ENCODE measurements at places on chromosomes 1 and 21. TPM values are rescaled to one million over a fixed set of nuclear protein-coding genes. Genes with fewer than 3 reads are reported as not detected.

KRTAP19-5 gene
- polyA plus RNA-seq, result not detected

DNA sequence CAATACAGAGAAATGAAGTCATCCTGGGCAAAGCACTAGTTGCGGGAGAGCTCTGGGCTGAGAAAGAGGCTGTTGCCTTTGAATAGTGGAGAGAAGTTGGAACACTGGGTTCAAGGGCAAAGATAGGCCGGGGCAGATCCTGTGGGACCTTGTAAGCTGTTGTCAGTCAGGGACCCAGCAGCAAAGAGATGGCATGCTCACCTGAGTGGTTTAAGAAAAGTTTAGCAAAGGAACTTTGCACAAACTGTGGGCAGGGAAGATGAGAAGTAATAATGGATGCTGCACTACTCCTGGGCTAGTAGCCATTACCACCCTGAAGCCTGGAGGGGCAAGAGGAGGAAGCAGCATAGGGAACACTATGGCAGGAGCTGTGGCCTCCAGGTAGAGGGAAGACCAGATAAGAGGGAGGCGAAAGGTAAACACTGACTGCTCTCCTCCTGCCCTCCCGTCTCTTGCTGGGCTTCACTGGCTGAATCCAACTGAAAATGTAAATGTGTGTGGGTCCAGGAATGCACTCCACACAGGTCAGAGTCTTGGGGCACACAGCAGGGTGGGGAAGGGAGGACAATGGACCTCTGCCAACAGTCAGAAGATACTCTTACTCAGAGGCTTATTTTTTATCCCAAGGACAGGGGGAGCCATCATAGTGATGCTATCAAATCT is 129.2 kb downstream of the PLPP3 start:
- DNase-seq, result no peak

PPIAL4G gene
- polyA plus RNA-seq, result not detected

GRCh38 chr1:28091043-28091781 is 2.8 kb upstream of the EYA3 start:
- no peak for DNase-seq

DNA sequence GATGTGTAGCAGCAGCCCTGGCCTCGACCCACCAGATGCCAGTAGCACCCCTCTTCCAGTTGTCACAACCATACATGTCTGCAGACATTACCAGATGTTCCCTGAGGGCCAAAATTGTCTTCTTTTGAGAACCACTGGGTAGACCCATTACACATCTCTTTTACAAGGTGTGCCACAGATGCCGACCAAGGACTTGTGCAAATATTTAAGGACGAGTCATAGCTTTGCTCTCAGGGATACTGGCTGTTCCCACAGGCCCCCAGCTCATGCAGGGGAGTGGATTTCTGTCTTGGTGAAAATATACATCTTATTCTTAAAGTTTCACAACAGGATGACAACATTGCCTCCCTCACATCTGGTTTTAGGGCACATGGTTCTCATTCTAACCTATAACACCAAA is 59.4 kb upstream of the ZBTB18 start:
- no peak for DNase-seq

DNA sequence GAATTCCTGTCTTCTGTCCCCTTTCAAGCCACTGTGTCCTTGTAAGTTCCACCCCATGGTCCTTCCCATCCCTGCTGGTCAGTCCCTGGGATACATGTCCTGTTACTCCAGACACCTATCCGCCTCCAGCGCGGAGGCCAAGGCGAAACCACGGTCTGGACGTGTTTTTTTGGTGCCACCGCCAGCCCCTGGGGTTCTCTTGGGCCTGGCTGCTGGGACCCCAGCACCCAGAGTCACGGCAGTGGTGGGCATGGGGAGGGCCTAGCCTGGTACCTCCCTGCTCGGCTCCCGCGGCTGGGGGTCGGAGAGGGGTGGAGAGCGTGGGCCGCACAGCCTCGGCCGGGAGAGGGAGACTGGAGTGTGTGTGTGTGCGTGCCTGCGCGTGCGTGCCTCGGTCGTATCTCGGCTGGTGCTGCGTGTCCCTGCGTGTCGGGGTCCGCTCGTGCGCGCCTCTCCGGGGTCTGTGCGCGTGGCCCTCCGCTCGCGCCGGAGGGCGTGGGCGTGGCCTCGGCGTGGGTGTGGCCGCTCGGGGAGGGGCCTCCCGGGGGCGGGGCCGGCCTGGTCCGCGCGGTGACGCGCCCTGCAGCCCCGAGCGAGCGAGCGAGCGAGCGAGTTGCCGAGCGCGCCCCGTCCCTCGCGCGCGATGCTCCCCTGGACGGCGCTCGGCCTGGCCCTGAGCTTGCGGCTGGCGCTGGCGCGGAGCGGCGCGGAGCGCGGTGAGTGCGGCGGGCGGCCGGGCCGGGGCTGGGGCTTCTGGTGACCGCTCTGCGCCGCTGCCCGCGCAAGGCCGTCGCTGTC is at the start of gene VWA1:
VWA1 (plus strand) TSS at position 585 of the 798 bp plus-strand sequence; CDS start at position 644, 59 bp downstream.
- no peak for DNase-seq

GRCh38 chr1:191498318-191498717 is 659.9 kb upstream of the RGS18 start:
- DNase-seq, result no peak

MTMR11 gene
- polyA plus RNA-seq, result 30.3 TPM

DNA sequence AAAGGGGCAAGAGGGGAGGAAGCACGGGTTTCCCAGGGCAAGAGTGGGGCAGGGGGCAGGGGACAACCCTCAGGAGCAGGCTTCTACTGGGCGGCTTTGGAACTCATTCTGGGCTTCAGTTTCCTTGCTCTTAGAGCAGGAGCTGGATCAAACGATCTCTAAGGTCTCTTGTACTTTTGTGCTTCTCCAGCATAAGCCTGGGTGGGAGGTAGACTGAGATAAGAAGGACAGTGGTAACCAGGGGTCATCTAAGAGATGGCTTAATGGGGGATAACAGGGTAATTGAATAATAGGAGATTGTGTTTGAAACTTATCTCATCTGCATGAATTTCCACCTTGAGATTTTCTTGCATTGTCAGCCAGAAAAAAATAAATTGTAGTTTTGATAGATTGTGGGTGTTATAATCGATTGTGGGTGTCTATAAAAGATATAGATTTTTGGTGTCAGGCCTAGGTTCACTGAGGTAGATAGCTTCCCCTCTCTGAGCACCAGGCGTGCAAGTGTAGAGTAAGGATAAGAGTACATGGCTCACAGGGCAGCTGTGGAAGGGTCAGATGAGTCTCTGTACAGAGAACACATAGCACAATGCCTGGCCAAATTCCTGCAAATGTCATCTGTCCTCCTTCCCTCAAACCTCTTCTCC is 68.0 kb downstream of the CD58 start:
- DNase-seq, result no peak

- DNase-seq, result peak; percentile 69
Observed at GRCh38 chr1:201916649-201917249, 28.1 kb downstream of the SHISA4 start.

DNA sequence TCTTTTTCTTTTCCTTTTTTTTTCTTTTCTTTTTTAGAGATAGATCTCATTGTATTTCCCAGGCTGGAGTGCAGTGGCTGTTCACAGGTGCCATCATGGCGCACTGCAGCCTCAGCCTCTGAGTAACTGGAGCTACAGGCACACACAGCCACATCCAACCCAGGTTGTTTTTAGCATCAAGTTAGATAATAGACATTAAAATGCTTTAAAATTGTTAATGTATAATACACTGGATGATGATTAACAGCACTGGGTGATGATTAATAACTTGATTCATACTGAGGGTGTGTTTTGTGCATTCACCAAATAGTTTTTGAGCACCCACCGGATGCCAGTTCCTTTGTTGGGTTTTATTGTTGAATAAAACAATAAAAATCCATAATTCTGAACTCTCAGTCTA is 75.2 kb downstream of the BEND5 start:
- DNase-seq, result no peak

IL20 gene
- polyA plus RNA-seq, result not detected

OR2T29 gene
- polyA plus RNA-seq, result not detected

GRCh38 chr1:88763649-88764406 is 79.8 kb downstream of the PKN2 start:
- DNase-seq, result no peak

DNA sequence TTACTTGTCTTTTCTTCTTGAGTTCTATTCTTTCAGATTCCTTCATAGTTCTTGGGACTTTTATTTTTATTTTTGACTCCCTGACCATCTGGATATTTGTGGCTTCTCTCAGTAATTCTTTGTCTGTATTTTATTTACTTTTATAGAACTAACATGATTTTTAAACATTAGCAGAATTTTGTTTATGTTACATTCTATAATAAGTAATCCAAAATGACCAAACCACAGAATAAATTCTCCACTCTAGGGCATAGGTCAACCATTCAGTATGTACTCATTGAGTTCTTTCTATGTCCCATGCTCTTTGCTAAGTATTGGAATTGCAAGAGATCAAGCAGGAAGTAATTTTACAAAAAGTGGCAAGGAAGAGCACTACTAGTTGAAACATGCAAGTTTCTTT is 969.0 kb downstream of the TTLL7 start:
- DNase-seq, result no peak

DNA sequence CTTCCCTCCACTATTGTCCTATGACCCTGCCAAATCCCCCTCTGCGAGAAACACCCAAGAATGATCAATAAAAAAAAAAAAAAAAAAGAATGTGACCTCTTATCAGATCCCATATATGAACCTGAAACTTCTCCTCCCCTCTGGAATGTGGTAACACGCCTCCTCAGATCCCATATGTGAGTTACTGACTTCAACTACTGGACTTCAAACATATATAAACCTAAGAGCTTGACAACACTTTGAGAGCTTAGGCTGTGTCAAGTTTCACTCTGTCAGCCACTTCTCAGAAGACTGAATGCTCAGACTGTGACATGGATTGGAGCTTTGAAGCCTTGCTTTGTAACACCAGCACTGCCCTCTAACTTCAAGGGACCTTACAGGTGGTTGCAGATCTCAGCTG is 148.4 kb downstream of the COP1 start:
- DNase-seq, result no peak

- DNase-seq, result no peak
Observed at GRCh38 chr1:40381268-40382107, 8.0 kb downstream of the SMAP2 start.

- no peak for DNase-seq
Observed at GRCh38 chr1:207844371-207844770, 66.6 kb downstream of the CD34 start.

DNA sequence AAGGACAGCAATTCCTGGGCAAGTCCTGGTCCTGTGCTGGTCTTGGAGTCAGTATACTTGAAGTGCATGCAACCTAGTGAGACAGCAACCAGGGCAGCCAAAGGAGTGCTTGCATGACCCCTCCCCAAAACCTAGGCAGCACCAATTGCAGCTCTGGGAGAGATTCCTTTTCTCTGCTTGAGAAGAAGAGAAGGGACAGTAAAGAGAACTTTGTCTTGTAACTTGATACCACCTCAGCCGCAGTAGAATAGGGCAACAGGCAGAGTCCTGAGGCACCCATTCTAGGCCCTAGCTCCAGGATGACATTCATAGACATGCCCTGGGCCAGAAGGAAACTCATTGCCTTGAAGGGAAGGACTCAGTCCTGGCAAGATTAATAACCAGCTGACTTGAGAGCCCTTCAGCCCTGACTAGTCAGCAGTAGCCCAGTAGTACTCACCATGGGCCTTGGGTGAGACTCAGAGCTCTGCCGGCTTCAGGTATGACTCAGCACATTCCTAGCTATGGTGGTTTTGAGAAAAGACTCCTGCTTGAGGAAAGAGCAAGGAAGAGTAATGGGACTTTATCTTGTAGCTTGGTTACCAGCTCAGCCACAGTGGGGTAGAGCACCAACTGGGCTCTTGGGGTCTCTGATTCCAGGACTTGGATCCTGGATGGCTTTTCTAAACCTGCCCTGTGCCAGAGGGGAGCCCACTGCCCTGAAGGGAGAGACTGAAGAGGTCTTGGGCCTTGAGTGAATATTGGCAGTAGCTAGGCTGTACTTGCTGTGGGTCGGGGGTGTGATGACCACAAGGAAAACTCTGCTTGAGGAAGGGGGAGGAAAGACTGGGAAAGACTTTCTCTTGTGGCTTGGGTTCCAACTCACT is 51.7 kb upstream of the ACADM start:
- DNase-seq, result no peak

DNA sequence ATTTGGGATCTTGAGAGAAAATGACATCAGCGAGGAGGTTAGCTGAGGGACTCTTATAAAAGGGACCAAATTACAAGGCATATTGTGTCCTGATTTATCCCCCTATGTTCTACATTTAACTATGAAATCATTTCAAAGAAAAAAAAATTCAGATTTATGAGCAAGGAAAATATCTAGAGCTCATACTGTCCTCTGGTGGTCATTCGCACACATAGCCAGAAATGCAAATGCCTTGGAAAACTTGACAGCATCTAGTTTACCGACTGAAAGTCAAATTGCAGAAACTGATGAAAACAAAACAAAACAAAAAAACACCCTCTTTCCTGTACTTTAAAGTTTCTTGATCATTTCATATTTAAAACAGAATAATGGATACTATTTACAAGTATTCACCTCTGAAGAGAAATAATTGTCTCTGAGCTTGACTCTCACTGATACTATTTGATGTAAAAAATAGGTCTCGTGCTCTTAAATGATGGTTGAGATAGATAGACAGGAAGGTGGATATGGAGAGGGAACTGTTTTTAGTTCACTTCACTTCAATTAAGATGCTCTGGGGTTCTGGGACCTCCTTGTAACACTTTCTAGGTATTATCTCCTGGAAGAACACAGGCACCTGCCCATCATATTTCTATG is 253.8 kb downstream of the PCP4 start:
- peak; percentile 27 for DNase-seq

CHIA gene
- polyA plus RNA-seq, result not detected

DNA sequence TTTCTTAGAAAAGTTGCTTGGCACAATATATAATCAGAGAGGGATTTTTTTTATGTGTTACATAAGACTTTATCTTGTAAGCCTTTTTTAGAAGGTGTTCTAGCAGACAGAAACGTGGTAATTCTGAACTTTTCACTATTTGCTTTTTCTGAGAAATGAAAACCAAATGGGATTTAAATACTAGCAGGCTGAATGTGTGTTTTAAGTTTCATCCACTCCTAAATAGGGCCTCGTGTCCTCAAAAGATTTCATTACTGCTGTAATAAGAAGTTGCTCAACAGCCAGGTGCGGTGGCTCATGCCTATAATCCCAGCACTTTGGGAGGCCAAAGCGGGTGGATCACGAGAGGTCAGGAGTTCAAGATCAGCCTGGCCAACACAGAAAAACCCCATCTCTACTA is 44.7 kb upstream of the FMO2 start:
- DNase-seq, result no peak

- no peak for DNase-seq
Observed at GRCh38 chr21:45510466-45510955, 31.7 kb downstream of the SLC19A1 start.

TESK2 gene
- polyA plus RNA-seq, result 6.2 TPM

KCNN3 gene
- 2.5 TPM for polyA plus RNA-seq

FOXD2 gene
- polyA plus RNA-seq, result 9.6 TPM

- no peak for DNase-seq
Observed at GRCh38 chr1:36305915-36306209, 306 bp upstream of the SH3D21 start.

- no peak for DNase-seq
Observed at GRCh38 chr1:193262661-193263060, 76.2 kb upstream of the B3GALT2 start.

DNA sequence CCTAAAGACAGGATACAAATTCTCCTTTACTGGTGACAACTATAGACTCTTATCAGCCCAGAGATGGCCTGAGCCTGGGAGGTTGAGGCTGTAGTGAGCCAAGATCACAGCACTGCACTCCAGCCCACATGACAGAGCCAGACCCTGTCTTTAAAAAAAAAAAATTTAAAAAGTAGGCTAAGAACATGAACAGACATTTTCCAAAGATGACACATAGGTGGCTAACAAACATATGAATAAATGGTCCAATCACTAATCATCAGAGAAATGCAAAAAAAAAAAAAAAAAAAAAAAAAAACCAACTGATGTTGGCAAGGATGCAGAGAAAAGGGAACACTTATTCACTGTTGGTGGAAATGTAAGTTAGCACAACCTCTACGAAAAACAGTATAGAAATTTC is 65.0 kb downstream of the TOR3A start:
- no peak for DNase-seq

FCAMR gene
- 7.0 TPM for polyA plus RNA-seq

SORT1 gene
- polyA plus RNA-seq, result 54.6 TPM
